ENCODE measurements at places on chromosomes 4 and X.

GRCh38 chrX:3962511-3963311 is 249.3 kb upstream of the PRKX start:
- DNase-seq = no peak

DNA sequence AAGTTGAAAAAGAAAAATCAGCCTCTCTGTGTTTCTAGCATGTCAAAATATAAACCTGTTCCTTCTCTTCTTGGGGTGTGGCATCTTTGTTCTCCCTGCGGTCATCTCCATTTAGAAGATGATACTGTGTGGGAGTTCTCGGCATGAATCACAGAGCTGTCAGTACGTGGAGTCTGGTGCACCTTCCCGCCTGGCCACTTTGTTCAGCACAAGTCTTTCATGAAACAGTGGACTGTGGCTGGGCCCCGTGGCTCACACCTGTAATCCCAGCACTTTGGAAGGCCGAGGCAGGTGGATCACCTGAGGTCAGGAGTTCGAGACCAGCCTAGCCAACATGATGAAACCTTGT is 166.5 kb downstream of the MAML3 start:
- DNase-seq = no peak

GRCh38 chrX:68307769-68308168 is 125.5 kb downstream of the OPHN1 start:
- no peak for DNase-seq

GRCh38 chr4:71648448-71648847 is 135.4 kb downstream of the GC start:
- no peak for DNase-seq

DNA sequence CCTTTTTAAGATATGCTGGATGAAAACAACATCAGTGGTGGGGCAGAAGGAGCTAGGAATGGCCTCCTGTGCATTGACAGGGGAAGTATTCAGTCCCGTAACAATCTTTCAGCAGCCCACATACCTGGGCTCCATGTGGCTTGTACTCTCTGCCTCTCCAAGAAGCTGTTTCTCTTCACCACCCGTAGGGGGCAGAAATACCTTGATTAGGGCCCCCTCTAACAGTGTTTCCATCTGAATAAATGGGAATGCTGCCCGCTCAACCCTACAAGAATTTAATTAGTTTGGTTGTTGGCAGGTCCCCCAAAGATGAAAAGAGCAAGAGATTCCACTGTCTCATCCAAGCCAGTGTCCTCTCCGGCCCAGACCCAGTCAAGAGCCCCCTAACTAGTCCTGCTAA is 155.2 kb downstream of the SMIM20 start:
- no peak for DNase-seq

- no peak for DNase-seq
These were observed 102.8 kb downstream of the ITIH6 start for GRCh38 chrX:54695231-54695630.

Data from stimulated activated CD8-positive, alpha-beta memory T cell treated with anti-CD3 and anti-CD28 coated beads, Interleukin-15, amount 100 ng/mL, for 4 hours (primary cell).